ENCODE measurements at places on chromosomes 16 and 17.

DNA sequence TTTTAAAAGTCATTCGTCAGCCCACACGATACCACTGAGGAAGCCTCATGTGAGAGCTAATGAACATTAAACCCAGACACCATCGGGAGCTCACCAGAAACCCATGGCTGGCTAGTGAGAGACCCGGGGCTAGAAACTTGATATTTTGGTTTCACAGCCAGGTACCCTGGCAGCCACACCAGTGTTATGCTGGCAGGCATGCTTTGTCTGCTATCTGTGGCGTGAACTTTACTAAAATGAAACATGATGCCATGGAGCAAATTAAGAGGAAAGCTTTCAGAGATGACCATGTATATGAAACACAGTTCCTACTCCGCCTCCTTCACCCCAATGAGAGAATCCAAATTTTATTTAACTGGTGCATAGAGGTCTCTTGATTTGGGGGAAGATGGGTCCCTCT lies 291.2 kb downstream of the IRX3 start:
- no peak for DNase-seq

- no peak for DNase-seq
Measured at GRCh38 chr17:64218066-64218465, 45.0 kb downstream of the TEX2 start.

DNA sequence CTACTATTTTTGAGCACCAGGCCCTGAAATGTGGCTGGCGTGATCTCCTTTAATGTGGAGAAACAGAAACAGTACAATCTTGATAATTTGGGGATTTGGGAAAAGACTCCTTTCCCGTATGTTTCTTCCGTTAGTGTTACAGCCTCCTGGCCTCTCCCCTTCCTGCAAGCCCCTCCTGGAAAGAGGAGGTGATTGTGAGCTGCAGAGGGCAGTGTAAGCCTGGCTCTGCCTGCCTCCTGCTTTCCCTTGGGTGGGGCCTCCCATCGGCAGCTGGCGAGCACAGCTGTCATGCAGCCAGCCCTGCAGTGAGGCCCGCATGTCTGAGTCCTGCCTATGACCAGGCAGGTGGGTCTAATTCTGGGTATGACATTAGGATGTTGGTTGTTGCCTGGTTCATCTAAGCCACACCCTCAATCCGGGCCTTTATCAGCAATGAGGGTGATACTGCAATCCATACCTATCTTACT lies 48.7 kb upstream of the WSB1 start:
- DNase-seq, result peak; percentile 8

- DNase-seq, result no peak
Measured at GRCh38 chr17:12977008-12977751, 40.6 kb downstream of the ELAC2 start.

GRCh38 chr17:66190738-66191592 lies 968 bp downstream of the CEP112 start:
- no peak for DNase-seq

GRCh38 chr17:45092911-45093430 lies 31.9 kb downstream of the NMT1 start:
- DNase-seq, result no peak

GRCh38 chr16:50530277-50531236 lies 17.6 kb upstream of the NKD1 start:
- DNase-seq, result no peak

DNA sequence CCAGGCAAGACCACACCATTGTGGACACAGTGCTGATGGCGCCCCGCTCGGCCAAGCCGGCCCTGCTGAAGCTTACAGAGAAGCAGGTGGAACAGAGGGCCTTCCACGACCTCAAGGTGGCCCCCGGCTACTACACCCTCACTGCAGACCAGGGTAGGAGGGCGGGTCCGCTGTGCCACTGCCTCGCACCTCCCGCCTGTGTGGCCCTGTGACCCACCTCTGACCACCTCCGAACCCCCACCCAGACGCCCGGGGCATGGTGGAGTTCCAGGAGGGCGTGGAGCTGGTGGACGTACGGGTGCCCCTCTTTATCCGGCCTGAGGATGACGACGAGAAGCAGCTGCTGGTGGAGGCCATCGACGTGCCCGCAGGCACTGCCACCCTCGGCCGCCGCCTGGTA lies 21.1 kb downstream of the ITGB4 start:
- no peak for DNase-seq

DNA sequence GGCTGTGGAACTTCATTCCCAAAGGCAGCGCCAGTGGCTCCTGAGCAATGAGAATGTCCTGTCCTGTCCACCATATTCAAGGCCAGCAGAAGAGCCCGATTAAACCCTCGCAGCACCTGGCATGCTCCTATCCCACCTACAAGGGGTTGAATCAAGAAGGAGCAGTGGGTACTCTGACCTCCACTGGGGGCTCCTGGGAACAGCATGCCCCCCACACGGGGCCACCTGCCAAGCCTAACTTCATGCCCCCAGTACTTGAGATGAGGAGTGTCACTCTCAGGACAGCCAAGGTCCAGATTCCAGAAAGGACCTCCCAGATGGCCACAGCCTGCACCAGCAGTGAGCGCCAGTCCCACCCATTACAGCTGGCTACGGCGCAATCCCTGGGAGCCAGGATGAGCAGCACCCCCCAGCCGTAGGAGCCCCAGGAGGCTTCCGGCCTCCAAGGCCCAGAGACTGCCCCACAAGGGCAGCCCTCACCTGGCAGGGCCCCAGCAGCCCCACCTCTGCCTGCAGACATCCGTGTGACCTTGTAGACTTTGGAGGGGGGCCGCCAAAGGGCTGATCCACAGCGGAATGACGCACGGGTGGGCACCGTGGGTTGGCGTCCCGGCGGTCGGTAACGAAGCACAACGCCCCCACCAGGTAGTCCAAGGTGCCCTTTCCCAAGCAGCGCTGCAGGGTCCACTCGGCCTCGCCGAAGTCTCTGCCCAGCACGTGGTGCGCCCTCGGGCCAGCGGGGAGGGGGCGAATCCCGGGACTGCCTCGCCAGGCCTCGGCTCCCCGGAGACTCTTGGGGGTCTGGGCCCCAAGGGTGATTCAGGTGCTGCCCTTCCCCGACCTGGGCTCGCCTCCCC lies 1.0 kb upstream of the MPDU1 start:
- DNase-seq, result no peak

DNA sequence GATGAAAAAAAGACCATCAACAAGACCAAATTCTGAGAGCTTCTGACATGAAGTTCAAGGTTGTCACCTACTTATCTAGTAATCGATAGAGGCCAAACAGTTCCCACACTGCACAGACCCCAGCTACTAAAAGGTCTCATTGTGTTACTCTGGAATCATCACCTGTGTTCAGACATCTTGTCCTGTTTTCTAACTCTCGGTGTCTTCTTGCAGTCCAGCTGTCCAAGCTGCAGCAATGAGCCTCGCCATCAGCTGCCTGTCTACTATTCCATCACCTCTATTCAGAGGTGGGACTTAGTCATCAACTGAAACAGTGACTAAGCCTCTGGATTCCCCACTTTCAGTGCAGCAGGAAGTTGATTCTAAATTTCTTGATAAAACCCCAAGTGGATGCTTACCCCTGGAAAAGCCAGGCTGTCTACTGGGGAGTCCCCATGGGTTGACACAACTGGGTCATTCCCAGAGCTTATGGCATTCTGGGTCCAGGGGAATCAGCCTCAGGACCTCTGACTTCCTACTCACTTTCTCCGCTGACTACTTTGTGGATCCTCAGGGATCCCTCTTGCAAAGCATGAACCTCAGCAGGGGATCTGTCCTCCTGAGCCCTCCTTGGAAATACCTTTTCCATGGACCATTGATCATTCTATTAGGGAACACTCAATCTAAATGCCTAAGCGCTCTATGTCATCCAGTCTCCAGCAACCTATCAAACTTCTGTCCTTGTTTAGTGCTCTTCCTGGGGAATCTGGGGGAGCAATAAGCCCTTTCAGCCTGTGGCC lies 46.5 kb downstream of the HNF1B start:
- DNase-seq, result no peak

DNA sequence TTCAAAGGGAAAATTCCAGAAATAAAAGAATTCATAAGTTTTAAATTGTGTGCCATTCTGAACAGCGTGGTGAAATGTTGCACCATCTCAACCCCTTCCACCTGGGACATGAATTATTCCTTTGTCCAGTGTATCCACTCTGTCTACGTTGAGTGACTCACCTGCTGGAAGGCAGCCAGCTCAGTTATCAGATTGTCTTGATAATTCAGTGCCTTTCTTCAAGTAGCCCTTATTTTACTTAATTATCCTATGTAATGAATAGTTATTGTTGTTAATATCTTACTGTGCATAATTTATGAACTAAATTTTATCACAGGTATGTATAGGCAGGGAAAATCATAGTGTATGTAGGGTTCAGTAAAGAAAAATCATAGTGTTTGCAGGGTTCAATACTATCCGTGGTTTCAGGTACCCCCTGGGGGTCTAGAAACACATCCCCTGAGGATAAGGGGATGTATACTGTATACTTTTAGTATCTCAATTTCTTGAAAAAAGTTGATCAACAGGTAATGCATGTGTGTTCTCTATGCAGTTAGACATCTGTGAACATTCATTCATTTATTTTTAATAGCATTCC lies 7.7 kb upstream of the PCTP start:
- no peak for DNase-seq

DNA sequence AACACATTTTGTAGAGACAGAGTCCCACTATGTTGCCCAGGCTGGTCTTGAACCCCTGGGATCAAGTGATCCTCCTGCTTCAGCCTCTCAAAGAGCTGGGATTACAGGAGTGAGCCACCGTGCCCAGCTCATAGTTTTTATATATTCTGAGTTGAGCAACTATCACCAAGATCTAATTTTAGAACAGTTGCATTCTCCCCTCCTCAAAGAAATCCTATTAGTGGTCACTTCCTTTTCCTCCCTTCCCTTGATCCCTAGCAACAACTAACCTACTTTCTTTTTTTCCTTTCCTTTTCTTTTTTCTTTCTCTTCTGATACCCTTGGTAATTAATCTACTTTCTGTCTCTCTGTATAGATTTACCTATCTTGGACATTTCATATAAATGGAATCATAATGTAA lies 61.5 kb upstream of the B4GALNT2 start:
- DNase-seq, result no peak

DNA sequence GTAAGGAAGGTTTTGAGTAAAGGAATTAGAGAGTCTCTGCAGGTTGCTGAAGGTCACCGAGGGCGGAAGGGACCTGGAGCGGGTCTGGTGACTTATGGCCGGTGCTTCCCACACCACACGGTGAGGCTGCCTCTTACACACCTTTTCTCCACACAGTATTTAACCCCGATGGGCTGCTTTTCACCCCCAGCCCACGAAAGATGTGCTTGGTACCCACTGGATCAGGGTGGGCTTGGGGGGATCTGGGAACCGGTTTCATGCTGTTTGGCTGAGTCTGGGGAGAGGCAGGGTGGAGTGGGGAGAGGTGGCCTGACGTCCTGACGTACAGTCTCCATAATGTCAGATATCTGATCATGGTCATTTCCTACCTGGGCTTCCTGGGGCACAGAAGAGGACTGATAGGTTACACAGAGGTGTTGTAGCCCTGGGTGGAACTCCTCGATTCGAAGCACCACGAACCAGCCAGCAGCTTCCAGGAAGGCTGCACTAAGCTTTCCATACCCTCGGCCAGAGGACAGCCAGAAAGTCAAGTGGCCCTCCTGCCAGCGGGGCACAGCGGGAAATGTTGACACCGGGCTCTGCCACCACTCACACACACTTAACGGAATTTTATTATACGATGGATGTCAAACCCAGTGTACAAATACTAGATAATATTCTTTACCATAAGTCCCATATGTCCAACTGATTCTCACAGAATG lies 34.0 kb downstream of the OR1D5 start:
- no peak for DNase-seq

GRCh38 chr16:21566891-21567414 lies 32.4 kb upstream of the METTL9 start:
- no peak for DNase-seq

- no peak for DNase-seq
Measured at GRCh38 chr17:38730526-38731379, 612 bp downstream of the CISD3 start.

- no peak for DNase-seq
Measured at GRCh38 chr16:58119509-58119845, 9.7 kb downstream of the CFAP20 start.

DNA sequence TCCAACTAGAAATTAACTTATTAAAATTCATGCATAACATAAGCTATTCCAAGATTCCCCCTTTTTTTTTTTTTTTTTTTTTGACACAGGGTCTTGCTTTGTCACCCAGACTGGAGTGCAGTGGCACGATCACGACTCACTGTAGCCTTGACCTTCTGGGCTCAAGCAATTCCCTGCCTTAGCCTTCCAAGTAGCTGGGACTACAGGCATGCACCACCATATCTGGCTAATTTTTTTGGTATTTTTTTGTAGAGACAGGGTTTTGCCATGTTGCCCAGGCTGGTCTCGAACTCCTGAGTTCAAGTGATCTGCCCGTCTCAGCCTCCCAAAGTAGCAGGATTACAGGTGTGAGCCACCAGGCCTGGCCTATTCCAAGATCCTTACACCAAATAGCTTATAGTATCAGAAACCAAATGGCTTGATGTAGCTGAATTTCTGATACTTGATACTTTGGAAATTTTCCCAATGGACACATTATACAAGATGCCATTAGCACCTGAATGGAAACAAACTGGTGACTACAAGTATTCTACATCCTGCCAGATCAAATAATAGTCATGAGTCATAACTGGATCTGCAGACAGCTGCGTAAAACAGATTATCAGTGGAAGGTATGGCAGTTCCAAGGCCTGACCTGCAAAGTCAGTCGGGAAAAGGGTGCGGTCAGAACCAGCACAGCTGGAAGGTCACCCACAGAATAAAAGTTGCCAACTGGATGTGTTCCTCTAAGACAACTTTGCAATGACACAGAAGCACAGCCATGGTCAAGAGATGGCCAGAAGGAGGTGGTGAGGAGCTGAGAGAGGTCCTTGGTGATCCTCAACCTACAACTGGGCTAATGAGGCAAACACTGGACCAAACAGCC lies 14.5 kb downstream of the TUBG1 start:
- DNase-seq, result no peak

GRCh38 chr16:22670551-22671041 lies 143.4 kb upstream of the HS3ST2 start:
- DNase-seq, result no peak

GRCh38 chr16:89257281-89257731 lies 39.8 kb downstream of the ZNF778 start:
- DNase-seq, result no peak

GRCh38 chr16:86213437-86214205 lies 296.7 kb upstream of the FOXF1 start:
- no peak for DNase-seq

GRCh38 chr16:49490321-49490705 lies 116.7 kb downstream of the C16orf78 start:
- DNase-seq, result no peak

All from activated effector memory CD4-positive, alpha-beta T cell treated with Interleukin-2 at 50 U/mL for 16 hours (primary cell).